ENCODE measurements at places on chromosomes 11 and 22.

- DNase-seq = no peak
Observed at GRCh38 chr11:5507933-5508305, 1.8 kb downstream of the UBQLN3 start.

GRCh38 chr11:110345743-110346142 is 49.3 kb upstream of the RDX start:
- DNase-seq = no peak

GRCh38 chr11:116605543-116606459 is 167.0 kb downstream of the BUD13 start:
- DNase-seq = no peak

DNA sequence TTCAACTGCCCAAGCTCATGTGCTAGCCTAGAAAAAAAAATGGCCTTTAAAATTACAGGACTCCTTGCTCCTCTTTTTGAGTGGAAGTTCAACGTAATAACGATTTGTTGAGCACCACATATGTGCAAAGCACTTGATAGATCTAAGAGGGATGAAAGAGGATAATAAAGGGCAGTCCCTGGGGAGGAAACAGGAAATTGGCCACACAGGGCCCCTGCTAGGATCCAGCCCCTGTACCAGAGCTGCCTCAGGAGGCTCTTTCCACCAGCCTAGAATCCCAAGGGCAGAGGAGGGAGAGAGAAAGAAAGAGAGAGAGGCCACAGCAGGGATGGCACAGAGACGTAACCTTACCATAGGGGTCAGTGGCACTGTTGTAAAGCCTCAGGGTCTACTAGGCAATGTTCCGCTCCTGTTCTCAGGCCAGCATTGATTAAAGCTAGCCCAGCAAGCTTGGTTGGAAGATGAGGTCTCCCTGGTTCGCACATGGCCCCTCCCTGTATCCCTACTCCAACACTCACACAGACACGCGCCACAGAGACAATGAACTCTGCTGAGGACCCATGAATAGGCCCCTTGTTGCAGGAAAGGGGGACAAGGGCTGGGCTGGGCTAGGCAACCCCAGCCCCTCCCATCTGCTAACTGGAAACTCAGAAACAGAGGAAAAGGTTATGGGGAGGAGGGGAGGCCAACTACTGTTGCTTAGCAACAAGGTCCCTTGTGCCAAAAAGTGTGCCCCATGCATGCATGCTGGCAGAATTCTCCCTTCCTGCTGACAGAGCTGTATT is at the start of gene TMPRSS5:
Gene TMPRSS5 (minus strand): TSS at position 438 of the 785 bp plus-strand sequence. CDS start 84 bp downstream, at position 354.
- no peak for DNase-seq

- no peak for DNase-seq
Observed at GRCh38 chr11:29679996-29680395, 336.8 kb downstream of the KCNA4 start.

GRCh38 chr11:36142439-36142838 is 146.8 kb downstream of the COMMD9 start:
- no peak for DNase-seq
